Brain pericyte (primary cell): ENCODE measurements at places on chromosomes 5 and 9.

GRCh38 chr9:95286151-95286550 is 31.4 kb downstream of the FANCC start:
- no peak for DNase-seq

- no peak for DNase-seq
Observed at GRCh38 chr5:171355302-171355724, 32.3 kb upstream of the NPM1 start.

- no peak for DNase-seq
Observed at GRCh38 chr5:132072070-132072469, 1.5 kb upstream of the CSF2 start.

DNA sequence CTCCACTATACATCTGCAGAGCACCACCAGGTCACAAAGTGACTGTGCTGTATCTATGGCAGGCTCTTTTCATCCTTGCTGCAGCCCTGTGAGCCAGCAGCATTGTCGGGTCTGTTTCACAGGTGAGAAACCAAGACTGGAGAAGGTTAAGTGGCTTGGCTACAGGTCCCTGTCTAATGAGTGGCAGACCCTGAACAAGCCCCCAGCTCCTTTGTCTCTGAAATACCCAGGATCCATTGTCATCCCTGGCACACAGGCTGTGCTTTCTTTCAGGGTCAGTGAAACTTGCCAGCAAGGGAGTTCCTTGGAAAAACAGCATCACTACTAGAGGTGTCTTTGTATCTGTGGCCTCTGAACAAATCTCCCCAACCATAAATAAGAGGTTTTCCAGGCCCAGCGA is 27.6 kb upstream of the CXCL14 start:
- no peak for DNase-seq

DNA sequence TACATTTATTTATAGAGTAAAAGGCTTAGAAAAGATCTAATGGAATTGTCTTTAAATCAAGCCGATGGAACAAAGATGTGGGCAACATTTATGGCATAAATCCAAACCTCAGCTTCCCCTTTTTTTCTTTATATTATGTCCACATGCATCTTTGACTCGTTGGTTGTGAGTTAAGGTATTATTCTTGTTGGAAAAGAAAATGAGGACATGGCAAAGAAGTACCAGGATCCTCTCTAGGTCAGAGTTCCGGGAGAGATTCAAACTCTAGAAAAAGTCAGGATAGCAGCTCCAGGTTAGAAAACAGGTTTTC is 508 bp upstream of the NME5 start:
- no peak for DNase-seq

DNA sequence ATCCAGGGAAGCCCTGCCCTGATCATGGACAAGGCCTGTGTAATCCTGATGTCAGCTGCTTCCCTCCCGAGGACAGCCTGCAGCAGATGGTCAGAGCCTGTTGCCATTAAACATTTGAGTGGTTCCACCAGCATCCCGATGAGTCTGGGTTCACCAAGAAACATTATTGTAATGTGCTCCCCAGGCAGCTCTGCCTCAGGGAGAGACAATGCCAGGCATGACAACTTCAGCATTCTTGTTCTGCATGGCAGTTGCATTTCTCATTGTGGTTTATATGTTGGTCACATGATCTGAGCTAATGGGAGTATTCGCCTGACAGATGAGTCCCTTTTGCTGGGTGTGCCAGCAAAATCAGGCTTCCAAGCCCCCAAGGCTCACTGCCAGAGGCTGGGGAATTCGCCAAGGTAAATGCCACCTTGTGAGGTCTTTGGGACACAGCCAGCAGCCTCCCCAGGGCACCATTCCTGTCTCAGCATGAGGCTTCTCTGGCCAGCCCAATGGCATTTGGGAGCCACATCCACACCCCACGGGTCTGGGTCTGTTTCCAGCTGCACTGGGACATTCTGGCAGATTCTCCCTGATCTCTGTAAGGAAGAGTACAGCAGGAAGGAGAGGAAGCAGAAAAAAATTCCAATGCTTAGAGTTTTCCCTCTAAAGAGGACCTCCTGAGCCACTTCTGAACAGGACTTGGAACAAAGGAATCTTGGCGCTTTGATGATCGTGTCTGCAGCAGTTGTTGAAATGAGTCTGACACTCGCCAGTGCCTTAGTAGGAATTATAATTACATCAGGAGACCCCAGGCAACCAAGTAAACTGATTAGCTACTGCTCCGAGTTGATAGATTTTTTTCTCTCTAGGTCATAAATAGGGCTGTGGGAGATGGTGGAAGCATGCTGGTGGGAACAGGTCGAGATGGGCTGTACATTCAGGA is 18.7 kb downstream of the KCNIP1 start:
- no peak for DNase-seq

GRCh38 chr5:171505473-171506043 is 86.1 kb downstream of the FGF18 start:
- DNase-seq = no peak

DNA sequence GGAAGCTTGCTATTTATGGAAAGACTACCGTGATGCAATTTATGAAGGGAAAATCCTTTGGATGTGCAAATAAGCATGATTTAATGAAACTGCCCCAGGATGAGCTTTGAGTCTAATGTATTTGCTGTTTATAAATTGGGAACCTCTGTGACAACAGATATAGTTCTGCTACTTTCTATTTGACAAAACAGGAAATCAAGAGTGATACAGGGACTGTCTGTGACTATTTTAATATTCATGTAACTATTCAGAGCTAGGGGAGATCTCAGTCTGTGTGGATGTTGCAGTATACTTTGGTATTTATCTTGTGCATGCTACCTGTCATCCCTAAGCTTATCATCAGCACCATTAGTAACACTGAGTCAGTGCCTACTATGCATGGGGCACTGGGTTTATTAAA is 132.1 kb downstream of the PDZD2 start:
- no peak for DNase-seq

GRCh38 chr5:38743562-38743961 is 102.2 kb upstream of the OSMR start:
- no peak for DNase-seq

GRCh38 chr9:76403352-76403751 is 9.1 kb upstream of the RFK start:
- peak; percentile 37 for DNase-seq

DNA sequence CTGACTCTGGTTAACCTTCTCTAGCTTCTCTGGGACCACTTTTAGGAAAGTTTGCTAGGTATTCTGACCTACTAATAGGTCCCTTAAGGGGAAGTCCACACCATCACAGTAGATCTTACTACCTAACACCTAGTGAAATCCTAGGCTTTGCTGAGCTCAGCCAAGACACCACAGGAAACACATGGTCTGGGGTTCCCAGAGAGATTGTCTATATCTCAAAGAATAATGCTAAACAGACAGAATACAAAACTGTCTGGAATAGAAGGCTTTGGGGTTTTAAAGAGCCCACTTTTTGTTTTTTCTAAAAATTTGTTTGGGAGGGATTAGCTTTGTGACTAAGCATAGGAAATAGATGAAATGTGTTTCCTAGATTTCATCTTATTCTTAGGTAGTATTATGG is 395.1 kb downstream of the ARHGEF28 start:
- DNase-seq = no peak

DNA sequence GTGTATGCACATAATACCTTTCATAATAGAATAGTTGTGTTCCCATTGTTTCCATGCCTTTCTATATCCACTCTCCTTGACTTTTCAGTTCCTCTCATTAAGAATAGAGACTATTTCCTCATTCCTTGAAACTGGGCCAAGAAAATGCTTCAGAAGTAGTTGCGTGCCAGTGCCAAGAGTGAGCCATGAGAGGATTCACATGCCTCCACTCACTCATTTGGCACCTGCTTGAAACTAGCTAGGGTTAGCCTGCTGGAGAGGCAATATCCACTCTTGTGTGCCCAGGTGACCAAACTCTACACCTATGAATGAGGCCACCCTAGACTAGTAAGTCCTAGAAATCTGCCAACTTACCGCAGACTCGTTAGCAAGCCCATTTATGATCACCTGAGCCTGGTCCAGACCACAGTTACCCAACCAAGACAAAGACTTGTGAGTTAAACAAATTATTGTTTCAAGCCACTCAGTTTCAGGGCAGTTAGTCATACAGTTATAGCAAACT is 276.3 kb downstream of the EPB41L4A start:
- DNase-seq = no peak

GRCh38 chr9:80086822-80087345 is 515.1 kb downstream of the TLE4 start:
- DNase-seq = no peak

GRCh38 chr5:162052676-162053075 is 14.9 kb upstream of the GABRG2 start:
- DNase-seq = no peak

DNA sequence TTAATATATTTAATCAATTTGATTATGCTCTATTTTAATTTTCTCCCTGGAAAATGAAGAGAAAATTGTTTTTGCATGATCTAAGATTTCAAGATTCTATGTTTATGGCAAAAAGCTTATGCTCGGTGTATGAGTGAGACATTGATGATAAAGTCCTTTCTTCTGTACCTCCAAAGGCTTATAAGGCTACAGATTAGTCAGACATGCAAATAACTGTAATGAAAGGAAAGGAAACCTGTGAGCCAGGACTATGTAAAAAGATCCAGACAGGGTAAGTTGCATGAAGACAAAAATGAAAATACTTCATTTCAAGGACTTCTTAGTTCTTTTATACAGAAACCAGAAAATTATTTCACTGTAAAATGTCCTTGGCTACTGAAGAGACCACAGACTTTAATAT is 52.2 kb upstream of the EDIL3 start:
- DNase-seq = no peak

DNA sequence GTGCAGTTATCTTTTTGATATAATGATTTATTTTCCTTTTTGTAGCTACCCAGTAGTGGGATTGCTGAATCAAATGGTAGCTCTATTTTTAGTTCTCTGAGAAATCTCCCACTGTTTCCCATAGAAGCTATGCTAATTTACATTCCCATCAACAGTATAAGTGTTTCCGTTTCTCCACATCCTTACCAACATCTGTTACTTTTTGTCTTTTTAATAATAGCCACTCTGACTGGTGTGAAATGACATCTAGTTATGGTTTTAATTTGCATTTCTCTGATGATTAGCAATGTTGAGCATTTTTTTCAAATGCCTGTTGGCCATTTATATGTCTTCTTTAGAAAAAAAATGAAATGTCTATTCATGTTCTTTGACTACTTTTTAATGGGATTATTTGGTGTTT is 94.7 kb downstream of the SERINC5 start:
- no peak for DNase-seq

DNA sequence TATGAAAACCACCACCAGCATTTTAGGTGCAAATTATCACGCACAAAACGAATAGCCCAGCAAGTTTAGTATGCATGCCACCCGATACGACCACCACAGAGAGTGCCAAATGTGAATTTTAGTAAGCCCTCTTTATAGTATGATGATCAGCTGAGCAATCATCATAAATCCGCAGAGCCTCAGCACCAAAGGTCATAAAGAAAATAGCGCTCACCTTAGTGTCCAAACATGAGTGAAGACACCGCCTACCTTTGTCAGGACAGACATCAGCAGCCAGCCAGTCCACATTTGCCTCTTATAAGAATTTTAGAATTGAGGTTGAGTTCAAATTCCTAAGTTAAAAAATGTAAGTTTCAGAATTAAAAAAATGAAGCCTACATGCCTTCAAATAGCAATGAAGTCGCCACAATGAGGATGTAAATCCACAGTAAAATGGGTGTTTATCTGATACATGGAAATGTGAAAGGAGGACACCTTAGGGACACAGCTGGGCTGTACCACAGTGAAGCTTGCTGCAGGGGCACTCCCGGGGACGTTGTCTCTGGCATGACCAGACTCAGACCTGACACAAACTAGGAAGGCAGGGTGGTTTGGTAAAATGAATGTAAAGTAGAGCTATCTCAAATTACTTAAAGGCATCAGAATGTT is 149.0 kb downstream of the AUH start:
- DNase-seq = no peak

DNA sequence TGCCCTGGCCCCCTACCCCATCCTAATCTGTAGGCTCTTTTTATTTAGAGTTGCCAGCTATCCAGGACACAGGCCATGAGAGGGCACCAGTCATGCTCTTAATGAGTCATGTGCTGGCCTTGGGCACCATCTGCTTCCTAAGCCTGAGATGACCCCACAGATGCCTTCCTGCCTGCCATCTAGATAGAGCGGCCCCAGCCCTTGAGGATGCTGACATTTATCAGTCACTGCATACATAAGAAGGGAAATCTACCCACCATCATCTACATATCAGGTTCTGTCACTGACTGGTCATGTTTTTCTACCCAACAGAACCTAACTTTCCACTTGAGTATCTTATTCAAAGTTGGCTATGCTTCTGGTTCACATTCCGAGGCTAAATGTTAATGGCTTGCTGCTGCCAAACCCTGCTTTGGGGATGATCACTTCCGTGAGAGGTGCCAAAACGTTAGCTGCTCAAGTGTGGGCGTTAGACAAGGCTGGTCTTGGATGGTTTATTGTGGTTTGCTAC is 49.9 kb upstream of the TTC23L start:
- DNase-seq = no peak

DNA sequence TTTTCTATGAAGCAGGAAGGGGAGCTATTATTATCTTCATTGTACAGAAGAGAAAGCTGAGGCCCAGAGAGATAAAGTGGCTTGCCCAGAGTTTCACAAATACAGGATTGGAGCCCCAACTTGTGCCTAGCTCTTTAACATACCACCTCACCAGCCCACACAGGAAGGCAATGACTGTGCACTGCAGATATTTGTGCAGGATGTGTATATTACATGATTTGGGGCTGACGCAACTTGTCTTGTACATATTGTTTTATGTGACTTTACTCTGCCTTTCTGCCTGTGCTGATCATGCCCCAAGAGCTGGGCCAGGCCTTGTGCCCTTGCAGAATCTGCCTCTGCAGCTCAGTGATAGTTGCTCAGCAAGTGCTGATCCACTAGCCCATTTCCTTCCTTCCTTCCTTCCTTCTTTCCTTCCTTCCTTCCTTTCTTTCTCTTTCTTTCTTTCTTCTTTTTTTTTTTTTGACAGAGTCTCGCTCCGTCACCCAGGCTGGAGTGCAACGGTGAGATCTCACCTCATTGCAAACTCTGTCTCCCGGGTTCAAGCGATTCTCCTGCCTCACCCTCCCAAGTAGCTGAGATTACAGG is 106.6 kb upstream of the TBCA start:
- DNase-seq = no peak

DNA sequence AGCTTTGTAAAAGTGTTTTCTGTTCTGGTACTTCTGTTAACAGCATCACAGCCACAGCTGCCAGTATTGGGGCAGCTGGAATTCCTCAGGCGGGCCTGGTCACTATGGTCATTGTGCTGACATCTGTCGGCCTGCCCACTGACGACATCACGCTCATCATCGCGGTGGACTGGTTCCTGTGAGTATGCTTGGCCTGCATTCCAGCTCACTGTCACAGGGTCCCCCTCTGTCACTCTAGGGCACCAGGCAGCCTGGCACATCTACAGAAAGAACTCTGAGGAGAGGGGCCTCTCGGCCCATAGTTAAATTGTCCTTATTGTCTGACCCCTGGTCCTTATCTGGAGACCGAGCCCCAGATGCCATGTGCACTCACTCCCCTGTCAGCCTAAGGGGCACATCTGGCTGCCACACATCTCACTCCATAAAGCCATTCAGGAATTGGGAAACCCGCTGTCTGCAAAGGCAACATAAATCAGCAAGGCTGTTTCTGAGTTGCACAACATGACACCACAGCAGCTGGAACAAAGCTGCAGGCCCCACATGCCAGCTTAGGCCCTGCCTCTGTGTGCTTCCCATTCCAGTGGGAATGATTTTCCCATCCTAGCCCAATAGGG is 77.5 kb downstream of the SLC1A3 start:
- no peak for DNase-seq

- no peak for DNase-seq
Observed at GRCh38 chr5:126497506-126497905, 74.3 kb downstream of the GRAMD2B start.

GRCh38 chr9:129237164-129237611 is 59.1 kb upstream of the IER5L start:
- DNase-seq = no peak
